Stimulated activated CD4-positive, alpha-beta T cell treated with anti-CD3 and anti-CD28 coated beads, TNF-alpha, amount 100 ng/mL, for 1 hour (primary cell): ENCODE measurements at places on chromosomes 3 and 15.

DNA sequence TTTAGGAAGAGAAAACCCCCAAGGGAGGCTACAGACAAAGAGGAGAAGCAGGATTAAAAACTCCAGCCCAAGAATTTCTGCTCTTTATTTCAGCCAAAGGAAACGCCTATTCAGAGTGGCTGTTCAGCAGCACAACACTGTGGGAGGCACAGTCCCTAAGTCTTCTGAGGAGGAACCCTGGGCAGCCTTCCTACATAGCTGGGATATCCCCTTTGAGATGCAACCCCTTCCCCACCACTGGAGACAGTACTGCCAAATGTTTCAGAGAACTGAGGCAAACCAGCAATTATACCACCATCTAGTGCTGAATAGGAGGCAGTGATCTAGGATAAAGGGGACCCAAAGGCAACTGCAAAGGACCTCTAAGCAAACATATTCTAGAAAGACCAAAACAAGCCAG is 168.1 kb downstream of the VPS13C start:
- DNase-seq, result no peak

GRCh38 chr3:22980346-22980745 is 222.8 kb upstream of the UBE2E2 start:
- DNase-seq, result no peak

GRCh38 chr3:129626744-129627349 is 20.4 kb upstream of the PLXND1 start:
- DNase-seq, result peak; percentile 42

DNA sequence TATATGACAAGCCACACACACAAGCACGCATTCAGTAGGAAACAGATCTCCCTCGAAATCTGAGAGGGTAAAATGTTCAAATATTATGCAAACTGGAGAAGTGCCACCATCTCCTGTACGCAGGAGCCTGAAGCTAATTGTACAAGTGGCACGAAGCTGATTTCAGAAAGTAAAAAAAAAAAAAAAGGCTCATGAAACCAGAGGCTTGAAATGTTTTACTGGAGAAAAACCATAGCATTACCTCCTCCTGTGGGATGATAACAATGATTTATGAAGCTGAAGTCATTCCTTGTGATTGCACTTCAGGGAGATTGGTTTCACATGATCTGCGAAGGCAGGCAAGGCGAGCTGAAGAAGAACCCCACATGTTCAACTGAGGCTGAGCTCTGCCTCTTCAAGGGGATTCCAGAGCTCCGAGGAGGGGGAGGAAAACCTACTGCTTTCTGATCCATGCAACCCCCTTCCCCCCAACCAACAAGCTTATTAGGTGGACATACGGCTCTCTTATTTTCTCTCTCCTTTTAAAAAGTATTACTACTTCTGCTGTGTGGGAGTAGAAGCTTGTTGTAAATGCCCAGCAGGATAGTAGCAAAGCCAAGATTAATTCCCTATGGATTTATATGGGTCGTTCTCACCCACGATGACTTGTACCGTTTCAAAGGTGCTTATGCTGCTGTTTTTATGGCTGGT is 101.1 kb downstream of the GREM1 start:
- DNase-seq, result no peak

DNA sequence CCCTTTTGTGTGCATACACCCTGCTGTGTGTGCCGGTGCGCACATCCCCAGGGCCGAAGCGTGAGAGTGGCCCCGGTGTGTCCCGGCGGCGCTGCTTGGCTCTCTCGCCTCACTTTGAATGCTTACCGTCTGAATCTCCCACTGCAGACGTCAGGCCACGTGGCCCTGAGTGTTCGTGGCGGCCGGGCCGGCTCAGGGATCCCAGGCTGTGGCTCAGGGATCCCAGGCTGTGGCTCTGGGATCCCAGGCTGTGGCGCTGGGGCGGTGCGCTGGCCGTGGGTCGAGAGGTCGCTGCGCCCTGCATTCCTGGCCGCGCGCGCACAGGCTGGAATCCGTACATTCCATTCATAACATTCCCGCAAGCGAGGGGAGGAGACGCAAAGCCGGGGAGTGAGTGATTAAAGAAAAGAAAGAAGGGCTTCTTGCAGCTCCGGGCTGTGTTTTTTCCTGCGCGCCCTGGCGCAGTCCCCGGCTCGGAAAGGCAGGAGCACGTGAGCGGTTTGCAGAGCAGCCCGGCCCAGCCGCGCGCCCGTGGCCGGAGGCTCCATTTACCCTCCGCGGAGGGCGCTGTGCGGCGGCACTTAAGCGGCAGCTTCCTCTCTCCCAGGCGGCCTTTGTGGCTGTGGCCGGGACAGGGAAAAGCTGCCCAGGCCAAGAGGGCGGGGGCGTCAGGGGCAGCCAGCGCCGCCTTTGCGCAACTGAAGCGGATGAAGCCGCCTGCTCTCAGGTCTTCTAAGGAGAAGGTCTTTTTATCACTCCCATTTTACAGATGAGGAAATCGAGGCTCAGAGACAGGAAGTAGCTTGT is 87.0 kb upstream of the ALDH1L1 start:
- DNase-seq, result no peak

- no peak for DNase-seq
These were observed 64.2 kb upstream of the MME start for GRCh38 chr3:155015776-155016436.

DNA sequence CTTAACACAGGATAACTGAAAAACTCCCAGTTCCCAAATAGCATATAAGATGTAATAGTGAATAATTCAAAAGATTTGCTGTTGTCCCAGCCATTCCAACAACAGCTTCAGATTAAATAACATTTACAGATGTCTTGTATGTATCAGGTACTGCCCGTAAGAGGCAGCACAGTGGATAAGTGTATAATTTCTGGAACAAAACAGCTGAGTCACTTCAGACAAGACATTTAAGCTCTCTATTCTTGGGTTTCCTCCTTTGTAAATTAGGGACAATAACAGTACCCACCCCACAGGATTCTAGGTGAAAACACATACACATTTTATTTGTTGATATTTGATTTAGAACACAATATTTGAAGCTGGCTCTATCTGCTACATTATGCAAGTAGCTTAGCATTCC is 2.6 kb upstream of the WWTR1 start:
- DNase-seq, result no peak

DNA sequence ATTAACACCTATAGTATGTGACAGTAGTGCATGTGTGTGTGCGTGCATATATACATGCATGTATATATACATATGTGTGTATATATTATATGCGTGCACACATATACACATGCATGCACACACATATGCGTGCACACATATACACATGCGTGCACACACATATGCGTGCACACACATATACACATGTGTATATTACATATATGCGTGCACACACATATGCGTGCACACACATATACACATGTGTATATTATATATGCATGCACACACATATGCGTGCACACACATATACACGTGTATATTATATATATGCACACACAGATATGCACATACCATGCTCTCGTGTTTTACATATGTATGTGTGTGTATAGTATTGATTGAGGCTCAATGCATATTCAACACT is 42.0 kb upstream of the MAP3K13 start:
- DNase-seq, result no peak

DNA sequence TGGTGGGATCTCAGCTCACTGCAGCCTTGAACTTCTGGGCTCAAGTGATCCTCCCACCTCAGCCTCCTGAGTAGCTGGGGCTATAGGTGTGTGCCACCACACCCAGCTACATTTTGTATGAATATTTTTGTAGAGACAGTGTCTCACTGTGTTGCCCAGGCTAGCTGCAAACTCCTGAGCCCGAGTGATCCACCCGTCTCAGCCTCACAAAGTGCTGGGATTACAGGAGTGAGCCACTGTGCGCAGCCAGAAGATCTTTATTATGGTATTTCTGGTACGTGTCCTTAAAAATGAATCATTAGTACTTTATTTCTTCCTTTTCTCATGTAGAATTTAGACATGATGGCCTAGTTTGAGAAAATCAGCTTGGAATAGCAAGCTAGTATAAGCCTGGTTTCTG is 153.3 kb downstream of the BCHE start:
- DNase-seq, result no peak

DNA sequence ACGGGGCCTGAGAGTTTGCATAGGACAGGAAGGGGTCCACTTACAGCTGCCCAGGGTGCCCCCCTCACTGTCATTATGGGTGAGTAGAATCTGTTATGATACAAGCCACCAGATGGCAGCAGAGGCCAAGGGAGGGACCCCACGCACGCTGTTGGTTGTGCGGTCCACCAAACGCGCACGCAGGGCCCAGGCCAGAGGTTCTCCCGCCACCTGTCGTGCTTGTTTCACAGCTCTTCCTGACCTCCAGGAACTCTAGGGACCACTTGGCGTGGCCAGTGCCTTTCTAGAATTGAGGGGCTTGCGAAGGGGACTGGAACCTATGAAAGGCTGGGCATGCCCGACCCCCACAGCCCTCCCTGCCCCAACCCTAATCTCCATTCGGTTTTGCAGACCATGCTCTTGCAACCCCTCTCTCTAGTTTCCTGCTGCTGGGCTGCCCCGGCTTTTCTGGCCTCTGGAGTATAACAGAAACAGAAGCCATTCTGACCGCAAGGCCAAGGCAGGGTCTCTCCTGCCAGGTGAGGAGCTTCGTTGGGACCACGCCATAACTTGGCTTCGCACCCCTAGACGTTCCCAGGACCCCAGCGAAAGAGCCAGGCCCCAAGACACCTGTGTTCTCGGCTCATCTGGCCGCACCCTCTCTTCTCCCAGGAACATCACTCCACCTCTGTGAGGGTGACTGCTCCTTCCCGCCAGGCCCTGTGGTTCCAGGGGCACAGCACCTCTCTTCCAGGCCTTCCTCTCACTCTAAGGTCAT is 46.0 kb downstream of the ALDH1L1 start:
- DNase-seq, result no peak

DNA sequence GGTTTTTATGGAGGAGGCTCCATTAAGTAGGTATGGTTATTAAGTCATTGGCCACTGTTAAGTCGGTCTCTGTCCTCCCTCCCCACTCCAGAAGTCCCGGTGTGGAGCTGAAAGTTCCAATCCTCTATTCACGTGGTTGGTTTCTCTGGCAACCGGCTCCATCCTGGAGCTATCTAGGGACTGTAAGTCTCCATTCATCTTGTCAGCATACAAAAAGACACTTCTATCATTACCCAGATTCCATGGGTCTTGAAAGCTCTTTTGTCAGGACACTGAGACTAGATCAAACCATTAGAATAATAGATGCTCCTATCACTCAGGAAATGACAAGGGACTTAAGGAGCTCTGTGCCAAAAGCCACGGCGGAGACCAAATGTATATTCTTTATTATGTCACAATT is 110.3 kb downstream of the PIK3CB start:
- no peak for DNase-seq
